ENCODE measurements at places on chromosomes 7 and 10.

GRCh38 chr10:131851346-131851745, 49.5 kb upstream of the PPP2R2D start:
- DNase-seq: no peak
- no peaks in the 10 kb centered on the region for H3K4me1 ChIP-seq
- no peaks in the 10 kb centered on the region for H3K27me3 ChIP-seq
- no peak overlapping the region for H3K27ac ChIP-seq
- no peak overlapping the region for H3K4me3 ChIP-seq

- H3K4me1 ChIP-seq: peaks cover 1% of the 10 kb centered on the region
- DNase-seq: no peak
- no peak overlapping the region for H3K4me3 ChIP-seq
- H3K27me3 ChIP-seq: peaks cover 9% of the 10 kb centered on the region
Measured at GRCh38 chr10:11720260-11720741, 21.9 kb upstream of the ECHDC3 start.

- no peaks in the 10 kb centered on the region for H3K27me3 ChIP-seq
- H3K27ac ChIP-seq: no peak overlapping the region
- no peak for DNase-seq
- H3K4me3 ChIP-seq: no peak overlapping the region
- H3K4me1 ChIP-seq: no peaks in the 10 kb centered on the region
Measured at GRCh38 chr10:54769051-54769450, 32.0 kb downstream of the PCDH15 start.

- no peak overlapping the region for H3K27ac ChIP-seq
- H3K27me3 ChIP-seq: no peaks in the 10 kb centered on the region
- no peak for DNase-seq
- H3K36me3 ChIP-seq: no peaks in the 10 kb centered on the region
- H3K4me3 ChIP-seq: no peak overlapping the region
Measured at GRCh38 chr7:117737926-117738325, 135.3 kb downstream of the CTTNBP2 start.

GRCh38 chr10:49299816-49300139, 808 bp downstream of the C10orf71 start:
- H3K27ac ChIP-seq: no peak overlapping the region
- no peak overlapping the region for H3K4me3 ChIP-seq
- peaks cover 12% of the 10 kb centered on the region for H3K4me1 ChIP-seq
- H3K36me3 ChIP-seq: no peaks in the 10 kb centered on the region
- no peak for DNase-seq

- no peak for DNase-seq
- no peaks in the 10 kb centered on the region for H3K36me3 ChIP-seq
- H3K4me1 ChIP-seq: no peaks in the 10 kb centered on the region
- no peak overlapping the region for H3K27ac ChIP-seq
Measured at GRCh38 chr10:46998595-46998994, 87.4 kb downstream of the PTPN20 start.

GRCh38 chr7:50835156-50835555, 52.5 kb upstream of the GRB10 start:
- no peak overlapping the region for H3K27ac ChIP-seq
- DNase-seq: no peak
- H3K27me3 ChIP-seq: no peaks in the 10 kb centered on the region
- H3K4me3 ChIP-seq: no peak overlapping the region
- H3K4me1 ChIP-seq: peaks cover 22% of the 10 kb centered on the region
